ENCODE measurements at places on chromosomes 2 and 18.

- DNase-seq, result no peak
These were observed 267.4 kb downstream of the MEIS1 start for GRCh38 chr2:66702301-66702700.

GRCh38 chr2:16208921-16209320, 268.6 kb downstream of the MYCN start:
- DNase-seq, result no peak

- no peak for DNase-seq
These were observed 127.5 kb downstream of the NCK2 start for GRCh38 chr2:105872142-105872728.

DNA sequence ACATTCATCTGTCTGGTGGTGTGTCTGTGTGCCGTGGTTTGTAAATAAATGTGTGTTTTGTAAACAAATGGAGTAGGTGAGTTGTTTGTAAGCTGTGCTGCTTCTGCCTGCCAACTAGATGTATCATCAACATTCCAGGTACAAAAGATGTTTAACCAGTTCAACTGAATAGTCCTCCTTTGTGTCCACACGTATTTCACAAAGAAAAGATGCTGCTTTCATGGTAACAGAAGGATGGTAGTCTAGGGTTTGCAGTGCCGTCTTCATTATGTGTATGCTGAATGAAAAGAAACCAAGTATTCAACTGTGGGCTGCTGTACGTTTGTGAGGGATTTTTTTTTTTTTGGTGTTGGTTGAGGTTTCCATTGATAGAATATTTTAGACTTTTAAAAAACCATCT, 72.1 kb downstream of the CAMKMT start:
- DNase-seq, result no peak

DNA sequence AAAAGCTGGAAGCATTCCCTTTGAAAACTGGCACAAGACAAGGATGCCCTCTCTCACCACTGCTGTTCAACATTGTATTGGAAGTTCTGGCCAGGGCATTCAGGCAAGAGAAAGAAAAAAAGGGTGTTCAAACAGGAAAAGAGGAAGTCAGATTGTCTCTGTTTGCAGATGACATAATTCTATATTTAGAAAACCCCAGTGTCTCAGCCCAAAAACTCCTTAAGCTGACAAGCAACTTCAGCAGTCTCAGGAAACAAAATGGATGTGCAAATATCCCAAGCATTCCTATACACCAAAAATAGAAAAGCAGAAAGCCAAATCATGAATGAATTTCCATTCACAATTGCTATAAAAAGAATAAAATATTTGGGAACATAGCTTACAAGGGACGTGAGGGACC, 11.1 kb downstream of the SLC8A1 start:
- DNase-seq, result no peak

- DNase-seq, result no peak
These were observed 26.6 kb downstream of the CD28 start for GRCh38 chr2:203732953-203733510.

DNA sequence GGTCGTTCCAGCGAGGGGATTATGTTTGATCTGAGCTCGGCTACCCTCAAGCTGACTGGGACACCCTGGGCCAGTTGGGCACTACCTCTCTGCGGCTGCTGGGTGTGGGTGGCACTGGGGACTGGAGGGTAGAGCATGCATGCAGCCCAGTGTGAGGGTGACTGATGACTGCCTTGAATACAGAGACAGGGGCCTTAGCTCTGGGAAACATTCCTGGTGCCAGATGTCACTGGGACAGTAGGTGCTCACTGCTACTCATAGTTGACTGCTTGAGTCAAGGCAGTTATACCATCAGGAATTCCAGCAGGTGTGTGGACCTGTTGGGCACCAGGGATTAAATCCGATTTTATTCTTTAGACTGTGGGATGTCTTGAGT, 33.6 kb upstream of the ATP6V1B1 start:
- no peak for DNase-seq

- DNase-seq, result no peak
These were observed 15.4 kb downstream of the SMAD7 start for GRCh38 chr18:48935433-48935774.

DNA sequence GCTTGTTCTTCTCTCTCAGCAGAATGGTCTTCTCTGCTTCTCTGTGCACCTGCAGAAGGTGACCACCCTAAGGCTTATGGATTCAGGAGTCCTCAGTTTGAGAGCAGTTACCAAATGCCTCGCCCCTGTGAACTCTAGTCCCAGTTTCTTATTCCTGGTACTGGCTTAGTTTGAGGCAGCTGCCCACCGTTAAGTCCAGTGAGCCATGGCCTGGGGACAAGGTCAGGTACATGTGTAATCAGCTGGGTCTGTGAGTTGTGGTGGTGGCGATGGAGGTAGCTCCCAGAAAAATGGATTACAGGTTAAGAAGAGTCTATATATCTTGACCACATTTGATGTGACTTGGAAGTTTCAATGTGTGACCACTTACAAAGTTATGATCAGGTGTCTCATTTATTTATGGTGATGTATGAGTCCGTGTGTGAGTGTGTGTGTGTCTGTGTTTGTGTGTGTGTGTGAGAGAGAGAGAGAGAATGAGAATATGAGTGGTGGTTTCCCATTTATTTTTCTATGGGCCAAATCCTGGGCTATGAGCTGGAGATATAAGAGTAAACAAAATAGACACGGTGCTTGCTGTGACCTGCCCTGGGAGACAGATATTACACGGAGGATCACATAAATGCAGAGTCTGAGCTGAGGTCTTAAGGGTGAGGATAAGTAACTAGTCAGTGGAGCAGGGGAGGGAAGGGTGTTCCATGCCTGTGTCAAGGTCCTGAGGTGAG, 13.0 kb upstream of the IL1RN start:
- no peak for DNase-seq

DNA sequence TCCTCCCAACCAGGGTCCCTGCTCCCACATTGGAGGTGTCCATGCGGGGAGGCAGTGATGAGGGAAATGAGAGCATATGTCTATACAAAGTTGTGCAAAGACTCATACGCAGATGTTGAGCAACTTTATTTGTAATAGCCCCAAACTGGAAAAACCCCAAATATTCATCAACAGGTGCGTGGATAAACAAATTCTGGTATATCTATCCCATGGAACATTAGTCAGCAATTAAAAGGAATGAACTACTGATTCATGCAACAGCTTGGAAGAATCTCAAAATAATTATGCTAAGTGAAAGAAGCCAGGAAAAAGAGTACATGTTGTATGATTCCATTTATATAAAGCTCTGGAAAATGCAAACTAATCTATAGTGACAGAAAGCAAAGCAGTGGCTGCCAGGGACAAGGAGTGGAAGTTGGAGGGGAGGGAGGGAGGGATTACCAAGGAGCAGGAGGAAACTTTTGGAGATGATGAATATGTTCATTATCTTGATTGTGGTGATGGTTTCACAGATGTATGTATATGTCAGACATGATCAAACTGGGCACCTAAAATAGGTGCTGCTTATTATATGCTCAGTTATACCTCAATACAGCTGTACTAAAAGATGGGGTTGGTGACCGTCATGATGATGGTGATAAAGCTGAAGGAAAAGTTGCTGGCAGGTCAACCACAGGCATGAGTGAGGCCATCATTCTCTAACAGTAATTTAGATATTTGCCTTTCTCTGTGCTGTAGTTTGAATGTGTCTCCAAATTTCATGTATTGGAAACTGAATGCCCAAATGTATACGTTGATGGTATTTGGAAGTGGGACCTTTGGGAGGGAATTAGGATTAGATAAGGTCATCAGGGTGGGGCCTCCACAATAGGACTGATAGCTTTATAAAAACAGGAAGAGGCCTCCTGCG, 270.9 kb downstream of the CYP26B1 start:
- no peak for DNase-seq

- no peak for DNase-seq
These were observed 11.0 kb downstream of the ITGA4 start for GRCh38 chr2:181467966-181468707.

- no peak for DNase-seq
These were observed 184.1 kb downstream of the MTCL1 start for GRCh38 chr18:8889489-8889888.

- no peak for DNase-seq
These were observed 319.9 kb downstream of the AGPS start for GRCh38 chr2:177712462-177712861.

DNA sequence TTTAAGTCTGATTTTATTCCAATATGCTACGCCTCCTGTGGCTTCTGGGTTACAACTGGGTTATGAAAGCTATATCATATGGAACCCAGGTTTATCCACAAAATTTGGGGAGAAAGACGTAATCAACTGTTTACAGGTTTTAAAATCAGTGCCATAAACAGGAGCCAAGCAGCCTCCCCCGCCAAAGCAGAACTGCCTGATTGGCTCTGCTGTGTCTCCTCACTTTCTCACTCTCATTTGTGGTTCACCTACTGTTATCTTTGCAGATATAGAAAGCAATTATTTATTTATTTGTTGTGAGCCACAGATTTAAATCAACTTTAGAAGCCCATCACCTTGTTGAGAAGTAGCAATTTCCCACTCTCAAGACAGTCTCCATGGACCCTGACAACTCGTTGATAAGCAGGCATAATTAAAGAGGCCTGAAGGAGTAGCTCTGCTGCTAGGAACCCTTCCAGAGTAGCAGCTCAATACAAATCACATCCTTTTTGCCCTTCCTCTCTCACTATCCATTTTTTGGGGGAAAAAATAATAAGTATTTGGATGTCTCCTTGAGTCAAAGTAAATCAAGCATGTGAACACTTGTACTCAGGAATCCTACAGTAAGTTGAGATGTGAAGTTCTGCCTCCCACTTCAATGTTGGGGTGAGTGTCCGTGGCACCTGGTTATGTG, 191.0 kb upstream of the CCDC150 start:
- no peak for DNase-seq

DNA sequence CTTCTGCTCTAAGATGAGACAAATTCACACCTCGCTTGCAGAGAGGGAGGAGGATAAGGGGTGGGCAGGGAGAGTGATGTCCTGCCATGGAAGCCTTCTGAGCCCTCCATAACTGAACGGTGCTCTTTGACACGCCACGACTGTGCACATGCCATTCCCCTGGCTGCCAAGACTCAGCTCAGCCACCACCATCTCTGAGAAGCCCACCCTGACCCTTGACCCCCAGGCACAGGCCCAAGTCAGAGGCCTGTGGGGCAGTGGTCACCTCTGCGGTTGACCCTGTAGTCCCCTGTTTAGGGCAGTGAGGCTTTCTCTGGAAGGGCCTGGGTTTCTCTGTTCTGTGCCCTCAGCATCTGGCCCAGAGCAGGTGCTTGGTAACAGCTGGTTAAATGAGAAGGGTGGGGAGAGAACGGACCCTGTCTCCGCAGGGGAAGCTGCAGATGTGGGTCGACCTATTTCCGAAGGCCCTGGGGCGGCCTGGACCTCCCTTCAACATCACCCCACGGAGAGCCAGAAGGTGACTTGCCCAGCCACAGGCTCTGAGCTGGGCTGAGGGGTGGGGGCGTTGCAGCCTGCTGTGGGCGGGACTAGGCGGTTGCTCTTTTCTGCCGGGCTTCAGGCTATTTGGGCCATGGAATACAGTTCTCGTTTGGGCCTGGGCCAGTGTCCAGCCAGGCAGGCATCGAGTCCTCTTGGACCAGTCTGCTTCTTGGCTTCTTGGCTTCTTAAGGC, 215.1 kb downstream of the DYSF start:
- no peak for DNase-seq

DNA sequence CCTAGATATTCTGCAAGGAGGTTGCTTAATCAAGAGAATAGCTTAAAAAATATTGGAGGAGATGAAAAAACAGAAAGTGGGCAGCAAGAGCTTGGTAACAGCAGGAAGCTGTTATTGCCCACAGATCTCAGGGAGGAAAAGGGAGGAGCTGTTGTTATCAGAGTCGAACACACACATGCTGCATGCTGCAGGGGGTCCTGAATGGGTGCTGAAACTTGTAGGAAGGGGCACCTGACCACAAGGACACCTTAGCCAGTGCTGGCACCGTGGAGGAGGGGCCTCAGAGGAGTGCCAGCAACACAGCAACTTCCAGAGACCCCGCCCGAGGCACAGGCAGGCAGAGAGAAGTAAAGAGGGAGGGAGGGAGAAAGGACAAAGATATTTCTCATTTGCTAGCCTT, 332.9 kb downstream of the SOCS6 start:
- no peak for DNase-seq

DNA sequence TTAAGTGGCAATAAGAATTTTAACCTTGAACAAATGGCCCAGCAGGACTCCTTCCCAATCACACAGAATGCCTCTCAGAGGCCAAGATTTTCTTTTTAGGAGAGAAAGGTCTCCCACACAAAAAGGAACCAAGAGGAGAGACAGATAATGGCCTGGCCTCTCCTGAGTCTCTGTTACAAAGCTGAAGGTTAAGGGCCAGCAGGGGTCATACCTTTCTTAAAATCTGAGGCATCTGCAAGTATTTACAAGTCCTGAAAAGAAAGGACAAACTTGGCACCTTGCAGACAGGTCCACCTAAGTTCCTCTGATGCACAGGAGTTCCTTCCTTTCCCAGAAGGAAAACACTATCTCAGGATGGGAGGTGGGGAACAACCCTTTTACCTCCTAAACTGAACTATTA, 142.3 kb downstream of the TMEM163 start:
- no peak for DNase-seq

DNA sequence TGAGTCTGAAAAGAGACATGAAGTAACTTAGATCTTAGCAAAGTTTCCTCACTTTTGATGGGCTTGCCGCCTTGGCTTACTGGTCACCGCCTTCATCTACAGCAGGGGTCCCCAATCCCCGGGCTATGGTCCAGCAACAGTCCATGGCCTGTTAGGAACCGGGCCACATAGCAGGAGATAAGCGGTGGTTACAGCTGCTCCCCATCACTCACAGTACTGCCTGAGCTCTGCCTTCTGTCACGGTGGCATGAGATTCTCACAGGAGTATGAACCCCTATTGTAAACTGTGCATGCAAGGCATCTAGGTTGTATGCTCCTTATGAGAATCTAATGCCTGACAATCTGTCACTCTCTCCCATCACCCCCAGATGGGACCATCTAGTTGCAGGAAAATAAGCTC, 72.9 kb downstream of the BIN1 start:
- DNase-seq, result no peak

DNA sequence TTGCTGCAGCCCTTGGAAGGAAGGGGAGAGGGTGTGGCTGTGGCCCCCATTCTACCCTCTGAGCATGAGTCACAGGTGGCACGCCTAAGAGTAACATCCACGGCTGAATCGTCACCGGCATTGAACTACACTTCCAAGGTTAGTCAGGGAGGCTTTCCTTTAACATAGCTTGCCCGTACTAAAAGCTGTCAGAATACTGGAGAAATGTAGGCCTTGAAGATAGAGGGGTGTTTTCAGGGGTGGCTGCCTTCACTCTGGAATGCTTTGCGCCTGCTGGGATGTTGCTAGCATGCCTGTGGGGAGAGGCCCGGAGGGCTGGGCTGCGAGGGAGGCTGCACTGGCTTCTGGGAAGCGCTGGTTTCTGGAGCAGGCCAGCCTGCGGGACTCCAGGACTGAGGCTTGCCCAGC, 333.7 kb downstream of the AGAP1 start:
- no peak for DNase-seq

GRCh38 chr2:201734111-201734510, 35.7 kb upstream of the MPP4 start:
- DNase-seq, result no peak

DNA sequence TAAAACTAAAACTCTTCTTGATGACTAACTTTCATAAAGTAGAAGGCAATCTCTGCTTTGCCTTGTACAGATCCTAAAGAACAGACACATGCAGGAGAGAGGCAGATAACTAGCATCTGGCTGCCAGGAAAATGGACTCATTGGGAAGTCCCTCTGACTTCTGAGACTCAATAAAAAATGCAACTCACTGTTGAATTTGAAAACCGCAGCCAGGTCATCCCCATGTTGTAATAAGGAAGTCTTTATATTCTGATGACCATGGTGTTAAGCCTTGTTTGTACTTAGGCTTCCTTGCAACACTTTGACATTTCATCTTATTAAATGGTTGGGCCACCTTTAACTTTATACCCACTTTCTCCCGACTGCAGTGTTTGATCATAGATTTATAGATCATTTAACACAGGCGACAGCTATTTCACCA, 375.1 kb upstream of the KCNH7 start:
- no peak for DNase-seq
